ENCODE measurements at places on chromosomes 1 and 21. TPM values are rescaled to one million over a fixed set of nuclear protein-coding genes. Genes with fewer than 3 reads are reported as not detected.

DNA sequence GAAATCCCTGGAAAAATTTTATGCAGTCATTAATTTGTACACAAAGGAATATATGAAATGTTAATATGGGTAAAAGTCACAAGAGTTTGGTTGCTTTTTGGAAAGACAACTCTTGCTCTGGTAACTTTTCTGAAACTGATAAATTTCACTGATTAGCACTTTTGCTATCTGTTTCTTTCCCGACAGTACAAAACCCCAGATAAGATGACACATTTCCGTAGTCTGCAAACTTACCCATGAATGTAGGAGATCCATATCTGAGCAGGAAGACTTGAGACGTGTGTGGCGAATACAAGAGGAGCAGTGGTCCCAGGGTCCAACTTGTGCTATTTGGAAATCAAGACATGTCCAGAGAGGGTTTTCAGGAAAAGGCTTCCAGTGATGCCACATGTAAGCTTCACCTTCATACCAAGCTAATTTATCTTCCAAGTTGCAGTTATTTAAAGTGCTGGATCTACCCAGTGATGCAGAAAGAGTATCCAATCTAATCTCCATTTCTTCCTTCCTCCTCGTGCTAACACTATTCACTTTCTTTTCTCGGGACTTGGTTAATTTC is 35.9 kb upstream of the SAMSN1 start:
- no peak for DNase-seq

DNA sequence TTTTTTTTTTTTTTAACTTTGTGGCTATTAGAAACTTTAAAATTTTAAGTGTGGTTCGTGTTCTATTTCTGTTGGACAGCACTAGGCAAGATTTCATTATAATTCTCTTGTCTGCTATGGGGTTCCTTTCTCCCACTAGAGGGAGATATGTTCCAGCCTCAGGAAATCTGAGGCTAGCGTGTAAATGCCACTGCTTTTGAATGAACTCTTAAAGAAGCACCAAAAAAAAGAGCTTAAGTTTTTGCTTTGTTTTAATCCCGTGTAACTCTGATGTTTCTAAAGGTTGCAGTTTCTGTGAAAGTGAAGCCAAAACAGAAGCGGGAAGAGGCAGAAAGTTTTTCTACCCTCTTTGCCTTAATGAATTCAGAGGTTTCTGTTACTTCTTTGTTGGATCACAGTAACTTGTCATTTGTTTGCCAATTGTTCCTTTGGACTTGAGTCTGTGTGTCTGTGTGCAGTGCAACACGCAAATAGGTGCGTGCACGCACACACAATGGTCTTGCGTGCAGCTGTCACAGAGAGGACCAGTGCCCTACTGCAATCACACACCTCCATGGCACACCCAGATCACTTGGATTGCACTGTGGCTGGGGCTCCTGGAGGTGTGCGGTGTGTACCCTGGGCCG is 32.3 kb downstream of the HHAT start:
- no peak for DNase-seq

The ASCL5 gene
- total RNA-seq, result not detected

GRCh38 chr1:112368198-112368597 is 27.8 kb upstream of the CTTNBP2NL start:
- no peak for DNase-seq

- DNase-seq, result no peak
Observed at GRCh38 chr1:24379733-24380315, 33.8 kb downstream of the STPG1 start.

- no peak for DNase-seq
Observed at GRCh38 chr1:245222931-245223595, 68.3 kb downstream of the KIF26B start.

- DNase-seq, result no peak
Observed at GRCh38 chr1:175099916-175100315, 32.3 kb downstream of the TNN start.

The TTC4 gene
- 13.0 TPM for total RNA-seq

The TMEM79 gene
- 1.2 TPM for total RNA-seq

The CELA2B gene
- 0.45 TPM for total RNA-seq
